ENCODE measurements at places on chromosomes 5 and 9. TPM values are rescaled to one million over a fixed set of nuclear protein-coding genes. Genes with fewer than 3 reads are reported as not detected.

Gene DEPDC1B
- total RNA-seq, result 2.2 TPM

- DNase-seq, result no peak
Measured at GRCh38 chr5:135360278-135361274, 38.5 kb downstream of the MACROH2A1 start.

GRCh38 chr5:171336521-171337209 is 27.6 kb downstream of the TLX3 start:
- DNase-seq, result peak; percentile 42

- DNase-seq, result no peak
Measured at GRCh38 chr5:68522863-68523262, 307.3 kb downstream of the PIK3R1 start.

GRCh38 chr9:123742009-123742767 is 187.7 kb downstream of the DENND1A start:
- DNase-seq, result peak; percentile 52

DNA sequence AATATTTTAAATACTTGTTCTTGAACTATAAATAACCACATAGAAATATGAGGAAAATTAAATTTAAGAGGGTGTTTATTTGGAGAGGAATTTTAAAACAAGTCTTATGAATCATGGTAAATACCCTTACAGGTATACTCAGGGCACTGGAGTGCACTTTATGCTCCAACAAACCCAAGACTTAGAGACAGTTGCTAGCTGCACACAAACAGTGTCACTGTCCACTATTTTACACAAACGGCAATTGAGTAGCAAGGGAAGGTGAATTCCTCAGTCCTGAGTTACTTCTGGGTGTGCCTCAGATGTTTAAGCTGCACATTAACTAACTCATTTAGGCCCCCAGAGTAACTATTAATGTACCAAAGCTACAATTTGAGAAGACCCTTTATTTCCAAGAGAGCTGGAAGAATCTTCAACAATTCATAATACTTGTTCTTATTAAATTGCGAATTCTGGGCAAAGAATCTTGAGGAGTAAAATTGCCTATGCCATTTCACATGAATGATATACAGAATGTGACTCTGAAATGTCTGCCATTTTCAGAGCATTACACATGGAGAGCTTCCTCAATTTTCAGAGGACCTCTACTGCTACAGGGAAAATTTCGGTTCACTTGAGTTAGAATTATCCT is 371.2 kb downstream of the PDE4D start:
- DNase-seq, result peak; percentile 25

GRCh38 chr9:105355781-105356180 is 92.1 kb upstream of the FSD1L start:
- DNase-seq, result peak; percentile 59

GRCh38 chr9:76502746-76503145 is 43.8 kb downstream of the GCNT1 start:
- DNase-seq, result no peak

GRCh38 chr9:135579889-135580660 is 18.5 kb downstream of the PAEP start:
- no peak for DNase-seq

- DNase-seq, result no peak
Measured at GRCh38 chr5:174692381-174692780, 32.0 kb upstream of the MSX2 start.

GRCh38 chr5:80796846-80797245 is 142.1 kb upstream of the DHFR start:
- no peak for DNase-seq
